KG1 (cell line): ENCODE measurements at places on chromosomes 16 and 17.

- DNase-seq: no peak
Observed at GRCh38 chr16:85751698-85752501, 1.0 kb upstream of the C16orf74 start.

- no peak for DNase-seq
Observed at GRCh38 chr17:67628580-67629013, 89.1 kb upstream of the NOL11 start.

- no peak for DNase-seq
Observed at GRCh38 chr16:31352376-31353115, 2.4 kb upstream of the ITGAX start.

DNA sequence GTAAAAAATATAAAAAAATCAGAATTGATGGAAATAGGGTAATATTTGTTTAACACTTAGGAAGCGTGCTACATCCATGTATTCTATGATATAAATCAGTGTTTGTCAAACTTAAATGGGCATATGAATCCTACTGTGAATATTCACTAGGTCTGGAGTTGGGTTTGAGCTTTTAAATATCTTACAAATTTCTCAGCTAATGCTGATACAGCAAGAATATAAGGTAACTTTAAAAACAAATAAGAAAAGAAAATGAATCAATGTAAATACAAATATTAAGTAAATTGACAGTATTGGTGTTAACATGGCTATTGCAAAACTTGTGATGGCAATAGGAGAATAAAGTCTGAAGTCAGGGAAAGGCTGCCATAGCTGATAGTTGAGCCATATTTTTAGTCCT, 3.6 kb downstream of the MYH13 start:
- no peak for DNase-seq

- DNase-seq: no peak
Observed at GRCh38 chr16:89290887-89291286, 73.4 kb downstream of the ZNF778 start.
